ENCODE measurements at places on chromosomes 2 and 18. TPM values are rescaled to one million over a fixed set of nuclear protein-coding genes. Genes with fewer than 3 reads are reported as not detected.

The ZC3H8 gene
- 7.4 TPM for polyA plus RNA-seq

The NCKAP5 gene
- polyA plus RNA-seq, result not detected

The RND3 gene
- polyA plus RNA-seq, result 16.8 TPM

The ASB18 gene
- polyA plus RNA-seq, result not detected

The ADD2 gene
- polyA plus RNA-seq, result 0.15 TPM

The REG3G gene
- 0.13 TPM for polyA plus RNA-seq

The DLGAP1 gene
- polyA plus RNA-seq, result 1.1 TPM
